ENCODE measurements at places on chromosomes 5 and 9. TPM values are rescaled to one million over a fixed set of nuclear protein-coding genes. Genes with fewer than 3 reads are reported as not detected.

DNA sequence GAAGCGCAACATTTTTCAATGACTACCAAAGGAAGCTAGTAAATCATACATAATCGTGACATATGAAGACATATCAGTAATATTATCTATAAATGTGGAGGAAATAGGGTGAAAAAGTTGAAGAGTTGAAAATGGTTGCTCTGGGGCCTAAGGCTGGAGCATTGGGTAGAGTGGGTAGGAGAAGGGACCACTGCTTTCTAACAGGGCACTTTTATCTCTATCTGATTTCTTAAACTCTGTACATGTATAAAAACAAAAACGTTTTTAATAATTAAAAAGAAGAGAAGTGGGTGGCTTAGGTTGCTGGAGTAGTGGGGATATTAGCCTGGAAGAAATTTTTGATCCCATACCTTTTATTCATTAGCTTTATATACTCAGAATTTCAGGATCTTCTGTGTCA, 44.2 kb upstream of the ITGA1 start:
- DNase-seq = no peak

DNA sequence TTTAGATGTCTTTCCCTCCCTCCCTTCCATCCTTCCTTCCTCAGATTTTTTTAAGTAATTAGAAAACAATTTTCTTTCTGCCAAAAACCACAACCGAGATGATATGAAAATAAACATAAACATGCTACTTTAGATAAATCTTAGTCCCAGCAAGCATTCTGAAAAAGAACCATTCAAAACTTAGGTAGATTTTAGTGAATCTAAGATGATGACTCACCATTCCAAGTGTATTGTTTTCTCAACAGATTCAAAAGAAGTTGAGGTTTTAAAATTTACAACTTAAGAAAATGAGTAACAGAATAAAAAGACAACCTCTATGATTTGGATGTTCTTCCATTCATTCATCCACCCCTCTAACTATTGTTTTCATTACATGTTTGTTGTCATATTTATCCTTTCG, 465.1 kb downstream of the PDE4D start:
- DNase-seq = no peak

DNA sequence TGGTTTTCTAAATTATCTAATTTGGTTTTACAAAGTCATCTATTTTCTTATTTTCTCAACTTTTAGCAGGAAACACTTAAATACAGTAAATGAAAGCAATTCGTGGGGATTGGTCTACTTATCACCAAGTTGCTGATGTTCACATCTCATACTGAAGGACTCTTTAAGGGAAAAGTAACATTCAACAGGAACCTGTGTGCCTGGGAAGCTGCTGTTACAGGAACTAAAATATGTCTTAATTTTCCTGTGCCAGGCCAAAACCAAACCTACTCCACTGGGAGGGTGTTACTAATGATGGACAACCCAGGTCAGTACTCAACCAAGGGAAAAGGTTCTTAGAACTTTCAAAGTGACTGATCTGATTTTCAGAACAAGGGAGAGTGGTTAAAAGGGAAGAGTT, 5.3 kb downstream of the ISCA1 start:
- no peak for DNase-seq

- no peak for DNase-seq
Measured at GRCh38 chr5:2241842-2242241, 359.1 kb upstream of the IRX4 start.

The ADAMTS19 gene
- 6.5 TPM for total RNA-seq

Measured in frontal cortex (tissue), 4 donors.